ENCODE measurements at places on chromosomes 7 and 10.

GRCh38 chr7:37206192-37206591 lies 242.5 kb downstream of the ELMO1 start:
- DNase-seq, result no peak

GRCh38 chr7:81833401-81833800 lies 63.6 kb upstream of the HGF start:
- DNase-seq, result no peak

GRCh38 chr10:16673443-16673842 lies 143.8 kb downstream of the RSU1 start:
- no peak for DNase-seq

DNA sequence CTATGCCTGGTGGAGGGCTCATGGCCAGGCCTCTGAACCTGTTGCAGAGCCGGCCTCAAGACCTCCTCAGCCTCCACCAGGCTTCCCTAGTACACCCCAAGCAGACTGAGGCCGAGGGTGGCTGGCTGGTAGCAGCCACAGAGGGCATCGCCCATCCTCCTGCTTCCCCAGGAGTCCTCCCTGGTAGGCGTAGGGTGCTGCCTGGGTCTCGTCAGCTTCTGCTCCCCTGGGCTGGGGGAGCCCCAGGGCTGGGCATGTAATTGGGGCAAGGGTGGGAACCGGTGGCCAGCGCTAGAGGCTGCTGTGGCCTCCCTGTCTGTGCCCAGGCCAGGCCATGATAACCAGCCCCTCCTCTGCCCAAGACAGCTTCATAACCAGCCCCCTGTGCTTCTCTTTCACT lies 32.6 kb downstream of the TBATA start:
- no peak for DNase-seq

- no peak for DNase-seq
Measured at GRCh38 chr7:155729847-155730246, 82.4 kb downstream of the SHH start.

DNA sequence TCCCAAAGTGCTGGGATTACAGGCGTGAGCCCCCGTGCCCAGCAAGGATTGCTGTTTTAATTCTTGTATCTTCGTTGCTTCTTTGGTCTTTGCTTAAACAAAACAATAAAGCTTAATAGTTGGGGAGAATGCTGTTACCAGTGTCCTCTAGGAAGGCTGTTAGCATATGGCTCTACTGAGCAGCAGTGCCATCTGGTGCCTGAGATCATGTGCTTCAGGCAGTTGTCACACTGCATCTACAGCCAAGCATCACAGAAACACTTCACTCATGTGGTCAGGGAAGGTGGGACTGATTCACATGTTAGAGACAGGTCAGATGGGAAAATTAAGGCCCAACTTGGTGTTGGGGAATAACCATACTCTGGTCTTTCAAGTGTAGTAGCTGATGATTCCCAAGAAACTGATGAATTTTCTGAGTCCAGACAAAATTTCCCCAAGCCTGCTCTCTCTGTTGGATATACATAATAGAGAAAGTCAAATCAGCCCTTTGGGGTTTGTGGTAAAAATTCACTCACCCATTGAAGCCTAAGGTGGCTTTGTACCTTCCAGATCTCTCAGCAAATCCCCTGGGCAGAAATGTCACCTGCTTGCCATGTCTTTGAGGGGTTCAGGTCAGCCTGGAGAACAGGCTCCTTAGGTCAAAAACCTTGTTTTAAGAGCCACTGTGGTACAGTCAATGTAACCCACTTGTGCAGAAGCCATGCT lies 28.4 kb downstream of the UBE2D4 start:
- no peak for DNase-seq

DNA sequence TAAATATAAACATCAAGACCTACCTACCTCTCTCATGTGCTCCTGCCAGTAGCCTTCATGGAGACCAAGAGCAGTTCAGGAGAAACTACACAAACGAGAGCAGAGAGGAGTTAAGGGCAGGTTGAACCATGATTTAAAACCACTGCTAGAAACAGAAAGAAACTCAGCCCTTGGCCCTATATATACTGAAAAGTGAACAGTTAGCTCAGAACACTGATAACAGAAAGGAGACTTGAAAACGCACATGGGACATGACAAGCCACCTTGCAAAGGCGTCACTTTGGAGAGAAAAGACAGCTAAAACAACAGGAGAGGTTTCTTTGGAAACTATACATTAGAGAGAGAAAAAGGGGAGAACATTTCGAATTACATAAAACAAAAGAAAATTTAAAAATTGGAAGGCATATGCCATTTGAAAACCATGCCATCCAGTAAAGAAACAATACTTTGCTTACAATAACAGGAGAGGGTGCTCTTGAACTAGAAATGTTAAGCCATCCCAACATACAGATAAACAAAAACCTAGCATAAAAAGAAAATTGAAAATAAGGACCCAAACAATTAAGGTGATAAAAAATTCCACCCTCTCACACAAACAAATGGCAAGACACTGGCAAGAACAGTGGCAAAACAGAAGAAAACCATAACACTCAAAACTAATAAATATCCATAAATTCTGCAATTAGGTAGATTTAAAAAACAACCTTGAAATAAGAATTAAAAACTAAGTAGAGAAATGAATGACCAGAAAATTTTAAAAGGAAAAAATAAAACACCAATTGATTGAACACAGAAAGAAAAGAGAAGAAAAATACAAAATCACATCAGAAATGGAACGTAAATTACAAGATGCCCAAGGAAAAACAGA lies 232.7 kb downstream of the IMMP2L start:
- DNase-seq, result no peak
